ENCODE measurements at places on chromosomes 12 and 14. TPM values are rescaled to one million over a fixed set of nuclear protein-coding genes. Genes with fewer than 3 reads are reported as not detected.

- DNase-seq = no peak
- H3K4me1 ChIP-seq = no peaks in the 10 kb centered on the region
- H3K27me3 ChIP-seq = no peaks in the 10 kb centered on the region
- no peak overlapping the region for H3K4me3 ChIP-seq
- H3K27ac ChIP-seq = no peak overlapping the region
These were observed 219.7 kb downstream of the SLC25A21 start for GRCh38 chr14:36952689-36953088.

- no peak overlapping the region for H3K4me3 ChIP-seq
- H3K4me1 ChIP-seq = peaks cover 20% of the 10 kb centered on the region
- H3K27me3 ChIP-seq = peaks cover 4% of the 10 kb centered on the region
- no peak overlapping the region for H3K27ac ChIP-seq
- H3K36me3 ChIP-seq = peaks cover 36% of the 10 kb centered on the region
- DNase-seq = no peak
These were observed 67.7 kb downstream of the FBXO33 start for GRCh38 chr14:39364509-39364908.

- H3K36me3 ChIP-seq = no peaks in the 10 kb centered on the region
- peaks cover 2% of the 10 kb centered on the region for H3K27me3 ChIP-seq
- no peak overlapping the region for H3K4me3 ChIP-seq
- DNase-seq = peak; percentile 91
- peaks cover 9% of the 10 kb centered on the region for H3K4me1 ChIP-seq
These were observed 396.1 kb downstream of the NRXN3 start for GRCh38 chr14:78566026-78566858.

- no peak for DNase-seq
- H3K27me3 ChIP-seq = peaks cover 2% of the 10 kb centered on the region
- H3K27ac ChIP-seq = no peak overlapping the region
- no peak overlapping the region for H3K4me3 ChIP-seq
- H3K4me1 ChIP-seq = peaks cover 13% of the 10 kb centered on the region
These were observed 79.1 kb downstream of the OTX2 start for GRCh38 chr14:56731187-56731586.

- H3K27ac ChIP-seq = peak overlapping the region; percentile 77
- peak; percentile 50 for DNase-seq
- H3K4me3 ChIP-seq = peak overlapping the region; percentile 98
- peaks cover 22% of the 10 kb centered on the region for H3K4me1 ChIP-seq
These were observed 1.1 kb downstream of the IPO8 start for GRCh38 chr12:30694412-30695198.

- H3K4me1 ChIP-seq = no peaks in the 10 kb centered on the region
- H3K36me3 ChIP-seq = no peaks in the 10 kb centered on the region
- no peaks in the 10 kb centered on the region for H3K27me3 ChIP-seq
- H3K4me3 ChIP-seq = no peak overlapping the region
- no peak for DNase-seq
These were observed 64.1 kb downstream of the KIF26A start for GRCh38 chr14:104202259-104203070.

DNA sequence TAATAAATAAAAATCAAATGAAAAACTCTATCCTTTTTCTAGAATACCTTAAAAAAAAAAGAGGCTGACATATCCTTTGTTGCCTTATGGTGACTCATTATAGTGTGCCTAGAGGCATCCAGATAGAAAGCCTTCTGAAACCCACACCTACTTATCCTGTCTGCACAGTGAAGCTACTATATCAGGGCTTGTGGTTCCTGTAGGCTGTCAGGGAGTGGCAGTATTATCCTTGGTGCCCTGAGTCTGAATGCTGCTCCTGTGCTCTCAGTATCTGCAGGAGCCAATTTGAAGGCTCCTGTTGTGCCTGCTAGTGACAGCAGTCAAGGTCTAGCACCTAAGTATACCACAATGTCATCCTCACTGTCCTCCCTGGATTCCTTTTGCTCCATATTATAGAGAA, 168.4 kb upstream of the AVPR1A start:
- peaks cover 3% of the 10 kb centered on the region for H3K4me1 ChIP-seq
- no peak overlapping the region for H3K4me3 ChIP-seq
- H3K27ac ChIP-seq = no peak overlapping the region
- peaks cover 5% of the 10 kb centered on the region for H3K36me3 ChIP-seq

DNA sequence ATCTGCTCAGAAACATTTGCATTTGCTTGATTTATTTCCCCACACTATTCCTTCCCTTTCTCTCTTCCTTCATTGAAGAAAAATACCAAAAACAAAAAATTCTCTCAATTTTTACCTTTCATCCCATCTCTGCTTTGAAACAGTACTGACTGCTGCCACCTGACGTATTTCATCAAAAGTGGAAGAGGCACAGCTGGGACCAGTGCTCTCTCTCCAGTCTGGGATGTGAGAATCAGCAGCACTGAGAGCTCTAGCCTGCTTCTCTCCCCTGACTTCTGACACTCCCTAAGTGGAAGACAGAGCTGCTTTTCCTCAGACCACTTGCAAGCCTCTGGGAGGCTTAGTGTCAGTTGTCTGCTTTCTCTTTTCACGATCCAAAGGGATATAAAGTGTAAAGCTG, 36.9 kb downstream of the TTLL5 start:
- H3K4me3 ChIP-seq = no peak overlapping the region
- no peak for DNase-seq
- no peak overlapping the region for H3K27ac ChIP-seq

DNA sequence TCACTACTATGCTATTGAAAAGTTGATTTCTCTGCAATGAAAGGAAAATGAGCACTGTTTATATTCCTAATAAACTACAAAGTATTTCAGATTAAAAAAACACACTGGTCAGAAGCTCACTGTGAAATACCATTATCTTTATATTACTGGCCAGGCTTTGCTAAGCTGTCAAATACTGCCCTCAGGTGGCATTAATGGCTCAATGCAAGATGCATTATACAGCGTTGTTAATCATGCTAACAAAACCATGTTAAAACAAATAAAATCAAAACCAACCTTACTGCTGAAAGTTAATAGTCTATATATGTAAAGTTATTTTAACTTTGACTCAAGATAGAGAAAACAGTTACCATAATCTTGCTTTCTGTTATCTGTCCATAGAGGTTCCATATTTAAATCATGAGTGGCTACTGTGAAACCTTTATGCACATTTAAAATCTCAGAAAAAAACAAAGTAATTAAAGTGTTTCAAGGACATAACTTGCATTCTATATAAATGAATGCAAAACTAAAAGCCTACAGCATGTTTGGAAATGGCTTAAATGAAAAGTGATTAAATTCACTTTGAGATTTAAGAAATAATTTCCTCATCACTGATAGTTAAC, 121.7 kb downstream of the RALGAPA1 start:
- H3K4me1 ChIP-seq = no peaks in the 10 kb centered on the region
- no peak overlapping the region for H3K27ac ChIP-seq
- no peak overlapping the region for H3K4me3 ChIP-seq
- H3K27me3 ChIP-seq = no peaks in the 10 kb centered on the region
- H3K36me3 ChIP-seq = no peaks in the 10 kb centered on the region

- H3K27ac ChIP-seq = no peak overlapping the region
- H3K27me3 ChIP-seq = peaks cover 2% of the 10 kb centered on the region
- H3K36me3 ChIP-seq = no peaks in the 10 kb centered on the region
- no peaks in the 10 kb centered on the region for H3K4me1 ChIP-seq
These were observed 401.6 kb downstream of the CCDC91 start for GRCh38 chr12:28591831-28592230.

DNA sequence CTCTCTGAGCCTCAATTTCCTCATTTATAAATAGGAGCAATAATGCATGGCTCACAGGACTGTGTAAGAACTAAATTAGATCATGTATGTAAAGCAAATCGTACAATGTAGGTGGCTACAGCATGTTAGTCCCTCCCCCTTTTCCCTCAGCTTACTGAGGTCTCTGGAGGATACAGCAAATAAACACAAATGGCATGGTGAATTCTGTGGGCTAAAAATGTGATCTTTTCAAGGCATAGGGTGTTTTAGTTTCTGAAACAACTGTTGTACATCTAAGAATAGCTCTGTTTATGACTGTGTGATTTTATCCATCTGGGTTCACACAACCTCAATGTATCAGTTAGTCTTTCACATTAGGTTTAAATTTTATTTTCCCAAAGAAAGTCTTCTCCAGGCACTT, 121.2 kb upstream of the PLEKHG7 start:
- H3K4me1 ChIP-seq = no peaks in the 10 kb centered on the region
- H3K36me3 ChIP-seq = no peaks in the 10 kb centered on the region
- peaks cover 2% of the 10 kb centered on the region for H3K27me3 ChIP-seq
- H3K27ac ChIP-seq = no peak overlapping the region

GRCh38 chr12:64181430-64182291, 40.4 kb downstream of the KICS2 start:
- peaks cover 2% of the 10 kb centered on the region for H3K27me3 ChIP-seq
- no peaks in the 10 kb centered on the region for H3K36me3 ChIP-seq
- H3K4me1 ChIP-seq = peaks cover 20% of the 10 kb centered on the region
- peak; percentile 33 for DNase-seq
- no peak overlapping the region for H3K4me3 ChIP-seq

- no peak overlapping the region for H3K27ac ChIP-seq
- DNase-seq = no peak
- H3K36me3 ChIP-seq = peaks cover 11% of the 10 kb centered on the region
- H3K27me3 ChIP-seq = peaks cover 4% of the 10 kb centered on the region
- H3K4me3 ChIP-seq = no peak overlapping the region
These were observed 65.9 kb downstream of the DAAM1 start for GRCh38 chr14:59254146-59254910.

GRCh38 chr12:66241061-66242043, 52.3 kb downstream of the IRAK3 start:
- peaks cover 5% of the 10 kb centered on the region for H3K36me3 ChIP-seq
- no peak overlapping the region for H3K27ac ChIP-seq
- no peak overlapping the region for H3K4me3 ChIP-seq
- H3K4me1 ChIP-seq = no peaks in the 10 kb centered on the region

GRCh38 chr12:92362126-92362525, 216.5 kb upstream of the BTG1 start:
- H3K27me3 ChIP-seq = no peaks in the 10 kb centered on the region
- no peak overlapping the region for H3K27ac ChIP-seq
- no peaks in the 10 kb centered on the region for H3K36me3 ChIP-seq

DNA sequence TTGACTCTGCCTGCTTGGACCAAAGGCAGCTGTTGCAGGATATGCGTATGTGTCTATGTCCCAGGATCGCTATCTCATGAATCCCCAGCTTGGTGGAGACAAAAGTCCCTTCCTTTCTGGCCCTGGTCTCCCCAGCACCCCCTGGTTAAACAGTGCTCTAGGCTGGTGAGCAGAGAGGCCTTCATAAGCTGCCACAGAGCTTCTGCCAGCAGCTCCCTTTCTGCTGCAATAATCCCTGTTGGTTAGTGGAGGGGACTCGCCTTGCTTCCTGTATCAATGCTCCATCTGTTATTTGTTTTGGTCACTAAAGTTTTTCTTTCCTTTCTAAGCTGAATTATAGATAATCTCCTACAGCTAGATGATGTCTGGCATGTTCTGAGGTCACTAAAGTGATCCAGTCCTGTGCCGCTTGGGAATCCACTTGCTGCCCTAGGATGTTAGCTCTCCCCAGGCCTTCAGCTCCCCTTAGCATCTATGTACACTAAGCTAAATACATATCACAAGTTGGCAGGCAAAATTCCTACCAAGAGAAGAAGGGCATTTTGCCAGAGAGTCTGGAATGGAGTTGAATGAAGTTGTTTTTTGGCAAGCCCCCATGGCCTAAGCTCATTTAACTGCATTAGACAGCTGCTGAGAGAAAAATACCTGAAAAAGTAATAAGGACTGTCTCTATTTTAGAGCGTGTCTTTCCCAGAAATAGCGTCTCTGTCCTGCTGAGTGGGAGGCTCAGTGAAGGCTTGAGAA, 47.8 kb downstream of the RDH12 start:
- peaks cover 50% of the 10 kb centered on the region for H3K36me3 ChIP-seq
- H3K27me3 ChIP-seq = peaks cover 2% of the 10 kb centered on the region
- H3K4me1 ChIP-seq = no peaks in the 10 kb centered on the region
- no peak for DNase-seq

- H3K36me3 ChIP-seq = peaks cover 25% of the 10 kb centered on the region
- peaks cover 23% of the 10 kb centered on the region for H3K27me3 ChIP-seq
- no peaks in the 10 kb centered on the region for H3K4me1 ChIP-seq
- no peak for DNase-seq
These were observed 323.7 kb downstream of the TMEM121 start for GRCh38 chr14:105849933-105850626.

GRCh38 chr14:60197629-60198303, 32.6 kb upstream of the DHRS7 start:
- no peak for DNase-seq
- H3K27me3 ChIP-seq = no peaks in the 10 kb centered on the region
- H3K27ac ChIP-seq = no peak overlapping the region
- peaks cover 12% of the 10 kb centered on the region for H3K4me1 ChIP-seq
- H3K36me3 ChIP-seq = no peaks in the 10 kb centered on the region
- H3K4me3 ChIP-seq = no peak overlapping the region

GRCh38 chr14:101711041-101711856, 50.3 kb upstream of the PPP2R5C start:
- no peak for DNase-seq
- no peak overlapping the region for H3K4me3 ChIP-seq
- H3K27me3 ChIP-seq = peaks cover 15% of the 10 kb centered on the region
- H3K36me3 ChIP-seq = peaks cover 3% of the 10 kb centered on the region

GRCh38 chr12:49548822-49549648, 10.2 kb downstream of the KCNH3 start:
- H3K4me1 ChIP-seq = peaks cover 16% of the 10 kb centered on the region
- no peak overlapping the region for H3K27ac ChIP-seq
- H3K36me3 ChIP-seq = peaks cover 6% of the 10 kb centered on the region
- peak; percentile 61 for DNase-seq
- peaks cover 46% of the 10 kb centered on the region for H3K27me3 ChIP-seq

GRCh38 chr14:105659935-105660527, 133.6 kb downstream of the TMEM121 start:
- H3K27ac ChIP-seq = peak overlapping the region; percentile 13
- no peak for DNase-seq
- peaks cover 26% of the 10 kb centered on the region for H3K36me3 ChIP-seq
- H3K4me1 ChIP-seq = peaks cover 3% of the 10 kb centered on the region

DNA sequence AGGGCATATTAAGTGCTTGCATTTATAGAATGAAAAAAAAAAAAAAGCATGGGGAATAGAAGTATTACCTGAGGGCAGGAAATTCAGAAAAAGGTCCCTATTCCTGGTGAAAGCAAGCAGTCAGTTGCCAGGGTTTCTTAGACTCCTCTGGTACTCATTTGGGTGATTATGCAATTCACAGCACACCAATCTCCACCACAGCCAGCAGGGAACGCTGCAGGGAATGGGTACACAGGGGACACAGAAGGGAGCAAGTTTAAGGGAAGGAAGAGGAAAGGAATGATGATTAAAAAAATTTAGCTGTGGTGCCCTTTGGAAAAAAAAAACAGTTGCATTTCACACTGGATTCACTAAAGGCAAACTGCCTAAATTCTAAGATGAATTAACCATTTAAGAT, 14.2 kb downstream of the BLTP3B start:
- H3K4me1 ChIP-seq = peaks cover 7% of the 10 kb centered on the region
- no peaks in the 10 kb centered on the region for H3K27me3 ChIP-seq
- H3K36me3 ChIP-seq = no peaks in the 10 kb centered on the region
- H3K27ac ChIP-seq = no peak overlapping the region
- peak; percentile 23 for DNase-seq
- no peak overlapping the region for H3K4me3 ChIP-seq

The KRT71 gene
- total RNA-seq = not detected

The RIMBP2 gene
- 1.4 TPM for total RNA-seq

The AICDA gene
- total RNA-seq = 0.10 TPM

The SPIC gene
- total RNA-seq = not detected

The LALBA gene
- total RNA-seq = not detected

The GPRC5D gene
- not detected for total RNA-seq

The SYCP3 gene
- total RNA-seq = not detected

The EVL gene
- total RNA-seq = 142 TPM

The RIPK3 gene
- 2.6 TPM for total RNA-seq

The SMCO2 gene
- total RNA-seq = 0.46 TPM

The DTX3 gene
- total RNA-seq = 43.7 TPM

The RIN3 gene
- 25.8 TPM for total RNA-seq

The NUBPL gene
- total RNA-seq = 11.3 TPM

The GTF2A1 gene
- total RNA-seq = 34.6 TPM

The DAO gene
- total RNA-seq = 0.41 TPM

The LMO3 gene
- not detected for total RNA-seq

Data from endothelial cell (in vitro differentiated cells).